ENCODE measurements at places on chromosomes 12 and 14. TPM values are rescaled to one million over a fixed set of nuclear protein-coding genes. Genes with fewer than 3 reads are reported as not detected.

- H3K27ac ChIP-seq, result no peak overlapping the region
- H3K36me3 ChIP-seq, result no peaks in the 10 kb centered on the region
- DNase-seq, result no peak
- no peak overlapping the region for H3K4me3 ChIP-seq
Observed at GRCh38 chr12:22759769-22760674, 135.1 kb downstream of the ETNK1 start.

BCL11B gene
- total RNA-seq, result 34.9 TPM

GRCh38 chr12:70719672-70720420 lies 82.6 kb upstream of the PTPRB start:
- peaks cover 6% of the 10 kb centered on the region for H3K27me3 ChIP-seq
- no peak overlapping the region for H3K27ac ChIP-seq
- peaks cover 3% of the 10 kb centered on the region for H3K4me1 ChIP-seq

DNA sequence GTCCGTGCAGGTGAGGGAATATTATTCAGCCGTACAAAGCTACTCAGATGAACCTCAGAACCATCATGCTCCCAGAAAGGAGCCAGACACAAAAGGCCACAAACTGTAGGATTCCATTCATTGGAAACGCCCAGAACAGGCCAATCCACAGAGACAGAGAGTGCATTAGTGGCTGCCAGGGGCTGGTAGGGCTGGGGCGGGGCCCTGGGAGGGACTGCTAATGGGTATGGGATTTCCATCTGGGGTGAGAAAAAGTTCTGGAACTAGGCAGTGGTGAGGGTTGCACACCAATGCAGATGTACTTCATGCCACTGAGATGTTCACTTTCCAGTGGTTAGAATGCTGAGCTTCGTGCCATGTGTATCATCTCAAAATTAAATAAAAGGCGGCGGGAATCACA lies 101.1 kb downstream of the RFLNA start:
- H3K27ac ChIP-seq, result no peak overlapping the region
- no peak for DNase-seq
- H3K27me3 ChIP-seq, result no peaks in the 10 kb centered on the region
- peaks cover 38% of the 10 kb centered on the region for H3K36me3 ChIP-seq

GRCh38 chr12:12715459-12716150 lies 1.6 kb upstream of the CDKN1B start:
- DNase-seq, result no peak
- no peaks in the 10 kb centered on the region for H3K27me3 ChIP-seq
- H3K36me3 ChIP-seq, result peaks cover 40% of the 10 kb centered on the region
- H3K4me3 ChIP-seq, result peak overlapping the region; percentile 90
- H3K27ac ChIP-seq, result peak overlapping the region; percentile 98

CKAP4 gene
- total RNA-seq, result 5.0 TPM

DNA sequence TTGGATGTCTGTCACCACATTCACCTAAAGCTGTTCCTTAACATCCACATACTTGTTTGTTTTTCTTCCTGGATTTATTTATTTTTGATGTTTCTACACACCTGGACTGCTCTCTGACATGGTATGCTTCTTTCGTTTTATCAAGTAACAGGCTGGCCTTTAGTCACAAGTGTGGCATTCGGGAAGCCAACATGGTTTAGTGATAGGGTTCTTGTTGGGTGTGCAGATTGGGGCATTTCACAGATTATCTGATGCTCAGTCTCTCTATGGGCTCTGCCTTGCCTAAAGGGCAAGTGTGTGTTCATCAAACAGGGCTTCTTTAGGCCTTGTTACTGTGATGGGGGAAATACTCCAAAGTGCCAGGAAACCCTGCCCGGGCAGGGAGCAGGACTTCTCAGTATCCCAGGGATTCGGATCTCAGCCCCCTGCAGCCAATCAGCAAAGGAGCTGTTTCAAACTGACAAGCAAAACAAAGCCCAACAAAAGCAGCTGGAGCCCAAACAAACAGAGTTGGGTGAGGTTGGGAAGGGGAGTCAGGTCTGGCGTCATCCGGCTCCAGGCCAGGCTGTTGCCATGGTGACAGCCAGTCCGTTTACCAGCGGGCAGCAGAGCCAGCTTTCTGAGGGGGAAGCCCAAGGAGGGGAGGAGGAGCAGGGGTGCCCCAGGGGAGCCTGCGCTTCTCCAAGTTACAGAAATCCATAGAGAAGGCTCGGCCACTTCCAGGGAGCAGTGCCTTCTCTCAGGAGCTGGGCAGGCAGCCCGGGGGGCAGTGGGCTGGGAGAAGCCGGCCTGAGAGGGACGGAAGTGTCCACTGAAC lies 31.9 kb downstream of the FOS start:
- no peaks in the 10 kb centered on the region for H3K36me3 ChIP-seq
- no peak overlapping the region for H3K27ac ChIP-seq
- peaks cover 12% of the 10 kb centered on the region for H3K4me1 ChIP-seq
- H3K4me3 ChIP-seq, result no peak overlapping the region
- no peak for DNase-seq
- H3K27me3 ChIP-seq, result peaks cover 4% of the 10 kb centered on the region

DNA sequence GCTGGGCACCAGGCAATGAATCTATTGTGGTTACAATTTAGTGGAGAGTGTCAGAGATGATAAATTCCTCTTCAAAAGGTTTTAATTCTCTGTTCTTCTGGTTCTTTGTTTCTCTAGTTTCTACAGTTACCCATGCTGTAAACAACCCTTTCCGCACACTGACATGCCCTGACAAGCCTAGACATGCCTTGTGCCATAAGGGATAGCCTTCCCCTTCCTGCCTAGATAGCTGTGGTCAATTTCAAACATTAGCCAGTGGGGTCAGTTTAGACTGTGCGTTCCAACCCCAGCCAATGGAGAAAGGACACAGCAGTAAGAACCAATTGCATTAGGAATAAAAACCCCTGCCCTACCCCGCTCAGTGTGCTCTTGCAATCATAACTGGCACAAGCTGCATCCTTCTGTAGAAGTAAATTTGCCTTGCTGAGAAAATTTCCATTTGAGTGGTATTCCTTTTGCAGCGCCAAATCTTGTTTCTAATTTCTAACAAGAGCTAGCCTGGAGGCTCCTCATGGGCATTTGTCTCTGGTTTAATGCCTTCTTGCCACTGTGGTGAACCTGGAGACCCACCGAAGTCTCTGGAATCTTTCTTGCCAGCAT lies 6.4 kb downstream of the EDDM3A start:
- no peak for DNase-seq
- H3K4me1 ChIP-seq, result no peaks in the 10 kb centered on the region
- H3K4me3 ChIP-seq, result no peak overlapping the region
- H3K36me3 ChIP-seq, result no peaks in the 10 kb centered on the region
- H3K27ac ChIP-seq, result no peak overlapping the region
- no peaks in the 10 kb centered on the region for H3K27me3 ChIP-seq

DNA sequence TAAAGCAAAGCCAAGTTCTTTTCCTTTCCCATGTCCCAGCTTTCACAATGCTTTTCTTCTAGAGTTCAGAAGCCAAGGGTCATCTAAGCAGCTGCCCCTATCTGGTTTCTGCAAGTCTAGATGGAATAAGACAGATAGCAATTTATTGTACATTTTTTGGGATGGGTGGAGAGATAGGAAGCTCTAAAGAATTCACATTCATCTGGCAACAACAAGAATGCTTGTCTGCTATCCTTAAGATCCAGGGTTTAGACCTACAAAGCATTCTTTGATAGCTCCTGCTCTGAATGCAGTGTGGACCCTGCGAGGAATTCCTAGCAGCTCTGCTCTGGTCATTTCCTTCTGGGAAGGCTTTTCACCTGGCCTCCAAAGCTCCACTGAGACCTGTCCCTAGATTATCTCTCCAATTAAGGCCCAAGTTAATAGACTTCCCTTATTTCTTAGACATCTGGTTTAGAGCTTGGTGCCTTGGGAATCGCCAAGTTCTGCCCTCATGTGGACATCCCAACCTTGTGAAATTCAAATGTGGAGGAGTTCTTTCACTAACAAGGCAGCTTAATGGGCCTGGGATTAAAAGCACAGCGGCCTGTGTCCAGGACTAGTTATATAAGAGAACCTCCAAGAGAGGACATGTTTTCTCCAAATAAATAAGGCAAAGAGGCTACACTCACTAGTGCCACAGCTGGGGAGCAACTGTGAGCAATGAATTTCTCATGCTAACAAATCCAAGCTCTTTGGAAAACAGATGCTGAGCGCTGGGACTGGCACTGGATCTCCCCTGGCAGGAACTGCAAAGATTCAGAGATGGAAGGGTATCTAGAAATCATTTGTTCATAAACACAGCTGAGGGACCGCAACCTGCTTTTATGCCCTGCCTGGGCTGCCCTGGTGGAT lies 384.5 kb upstream of the DDHD1 start:
- no peak overlapping the region for H3K27ac ChIP-seq
- DNase-seq, result no peak
- H3K4me1 ChIP-seq, result peaks cover 6% of the 10 kb centered on the region
- H3K4me3 ChIP-seq, result no peak overlapping the region
- peaks cover 7% of the 10 kb centered on the region for H3K27me3 ChIP-seq
- H3K36me3 ChIP-seq, result no peaks in the 10 kb centered on the region

DNA sequence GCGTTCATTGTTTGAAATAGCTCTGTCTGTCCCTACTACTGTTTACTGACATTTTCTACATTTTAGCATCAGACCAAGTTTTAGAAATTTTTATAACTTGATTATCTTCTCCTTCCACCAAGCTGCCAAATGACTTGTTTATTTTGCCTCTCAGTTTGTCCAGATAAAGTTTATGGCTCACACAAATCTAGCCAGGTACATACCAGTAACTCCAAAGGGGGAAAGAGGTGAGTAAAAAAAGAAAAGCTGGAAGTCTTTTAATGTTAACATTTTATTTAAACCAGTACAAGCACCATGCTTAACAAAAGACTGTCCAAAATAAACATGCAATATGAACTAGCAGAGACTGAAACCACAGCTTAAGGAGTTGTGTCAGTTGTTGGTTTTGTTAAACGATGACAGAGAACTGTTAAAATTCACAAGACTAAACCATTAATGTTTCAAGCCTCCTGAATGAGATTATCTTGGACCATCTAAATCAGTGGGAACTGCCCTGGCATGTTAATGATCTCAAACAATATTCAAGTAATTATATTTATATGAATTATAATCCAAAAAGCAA lies 14.5 kb downstream of the GMFB start:
- peaks cover 3% of the 10 kb centered on the region for H3K4me1 ChIP-seq
- peaks cover 44% of the 10 kb centered on the region for H3K36me3 ChIP-seq
- H3K27ac ChIP-seq, result no peak overlapping the region
- no peaks in the 10 kb centered on the region for H3K27me3 ChIP-seq
- H3K4me3 ChIP-seq, result no peak overlapping the region
- no peak for DNase-seq

DNA sequence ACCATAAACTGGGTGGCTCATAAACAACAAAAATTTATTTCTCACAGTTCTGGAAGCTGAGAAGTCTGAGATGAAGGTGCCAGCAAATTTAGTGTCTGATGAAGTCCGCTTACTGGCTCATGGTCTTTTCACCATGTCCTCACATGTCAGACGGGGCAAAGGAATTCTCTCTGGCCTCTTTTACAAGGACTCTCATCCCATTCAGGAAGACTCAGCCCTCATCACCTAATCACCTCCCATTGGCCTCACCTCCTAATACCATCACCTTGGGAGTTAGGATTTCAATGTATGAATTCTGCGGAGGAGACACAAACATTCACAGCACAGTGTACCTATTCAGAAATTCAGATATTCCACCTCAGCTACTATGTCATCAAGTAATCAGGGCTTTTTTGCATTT lies 357.6 kb downstream of the PAWR start:
- no peak overlapping the region for H3K27ac ChIP-seq
- H3K36me3 ChIP-seq, result no peaks in the 10 kb centered on the region
- H3K4me3 ChIP-seq, result no peak overlapping the region
- H3K27me3 ChIP-seq, result no peaks in the 10 kb centered on the region
- no peak for DNase-seq

DNA sequence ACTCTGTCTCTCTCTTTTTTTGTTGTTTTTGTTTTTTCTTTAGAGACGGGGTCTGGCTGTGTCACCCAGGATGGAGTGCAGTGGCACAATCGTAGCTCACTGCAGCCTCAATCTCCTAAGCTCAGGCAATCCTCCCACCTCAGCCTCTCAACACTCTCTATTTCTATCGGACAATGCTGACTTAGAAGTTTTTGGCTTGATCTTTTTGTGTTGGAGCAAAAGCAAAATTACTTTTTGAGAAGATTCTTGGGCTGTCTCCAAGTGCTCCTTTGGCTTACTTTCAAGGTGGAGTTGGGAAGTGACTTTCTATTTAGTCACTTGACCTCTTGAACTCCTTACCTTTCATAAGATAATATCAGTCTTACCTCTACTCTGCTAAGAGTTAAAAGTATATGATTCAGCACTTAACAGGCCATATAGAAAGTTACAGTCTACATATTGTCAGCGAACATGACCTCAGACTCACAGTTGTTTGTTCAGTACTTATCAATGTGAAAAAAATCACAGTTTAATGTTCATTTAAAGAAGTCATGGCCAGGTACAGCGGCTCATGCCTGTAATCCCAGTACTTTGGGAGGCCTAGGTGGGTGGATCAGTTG lies 15.4 kb upstream of the MIA2 start:
- H3K4me3 ChIP-seq, result no peak overlapping the region
- no peak overlapping the region for H3K27ac ChIP-seq
- H3K27me3 ChIP-seq, result no peaks in the 10 kb centered on the region
- peaks cover 17% of the 10 kb centered on the region for H3K4me1 ChIP-seq
- H3K36me3 ChIP-seq, result peaks cover 2% of the 10 kb centered on the region
- no peak for DNase-seq

DNA sequence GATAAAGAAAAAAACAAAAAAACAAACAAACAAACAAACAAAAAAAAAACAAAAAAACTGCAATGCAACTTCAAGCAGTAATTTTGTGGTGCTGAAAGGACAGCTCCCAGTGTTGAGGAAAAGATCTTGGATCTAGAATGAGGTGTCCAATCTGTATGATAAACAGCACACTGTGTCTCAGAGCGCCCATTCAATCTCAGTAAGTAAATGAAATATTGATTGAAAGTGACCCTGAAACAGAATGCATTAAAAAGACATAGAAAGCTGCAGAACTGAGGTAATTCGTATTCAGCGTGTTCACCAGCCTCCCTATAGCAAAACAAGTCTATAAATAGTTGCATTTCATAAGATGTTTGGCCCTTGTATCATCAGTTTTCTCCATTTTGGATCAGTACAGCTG lies 153.0 kb downstream of the NOVA1 start:
- no peaks in the 10 kb centered on the region for H3K36me3 ChIP-seq
- H3K4me3 ChIP-seq, result no peak overlapping the region
- no peak overlapping the region for H3K27ac ChIP-seq
- no peaks in the 10 kb centered on the region for H3K27me3 ChIP-seq
- DNase-seq, result no peak

All from activated T-helper 2 cell treated with anti-CD3 and anti-CD28 coated beads, Interferon-gamma antibody, Interleukin-2, Interleukin-4, amounts not matched to agents 10 μg/mL and 5 μg/mL and 100 μg/mL, durations not matched to agents 14 hours and 24 hours and 36 hours (primary cell).